ENCODE measurements at places on chromosomes 2 and 18. TPM values are rescaled to one million over a fixed set of nuclear protein-coding genes. Genes with fewer than 3 reads are reported as not detected.

DNA sequence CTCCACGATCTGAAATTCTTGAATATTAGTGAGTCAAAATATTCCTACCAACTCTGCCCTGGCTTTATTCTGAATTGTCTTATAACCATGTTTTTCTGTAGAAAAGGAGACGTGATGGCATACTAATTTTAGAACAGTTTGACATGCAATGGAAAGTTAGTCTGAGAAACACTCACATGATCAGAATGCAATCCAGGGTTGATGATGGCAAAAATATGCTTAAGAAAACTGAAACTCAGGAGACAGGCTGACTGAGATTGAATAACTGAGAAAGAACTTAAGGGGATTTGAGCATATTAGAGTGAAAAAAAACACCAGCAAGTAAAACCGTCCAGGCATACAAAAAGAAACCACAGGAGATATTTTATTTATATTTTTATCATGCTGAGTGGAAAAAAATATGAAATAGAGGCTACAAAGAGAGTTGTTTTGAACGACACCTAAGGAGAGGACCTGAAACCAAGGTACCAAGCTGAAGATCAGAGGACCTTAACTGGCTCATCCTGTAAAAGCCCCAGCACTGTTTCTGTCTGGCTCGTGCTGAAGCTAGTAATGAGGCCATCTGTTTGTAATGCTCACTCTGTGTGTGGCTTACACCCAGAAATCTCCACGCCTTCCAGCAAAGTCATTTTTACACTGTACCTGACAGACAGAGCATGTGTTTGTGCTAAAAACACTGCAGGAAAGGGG, 437.2 kb upstream of the PKDCC start:
- H3K4me1 ChIP-seq: no peaks in the 10 kb centered on the region
- H3K27me3 ChIP-seq: no peaks in the 10 kb centered on the region
- no peak for DNase-seq
- H3K36me3 ChIP-seq: no peaks in the 10 kb centered on the region
- H3K27ac ChIP-seq: no peak overlapping the region

DNA sequence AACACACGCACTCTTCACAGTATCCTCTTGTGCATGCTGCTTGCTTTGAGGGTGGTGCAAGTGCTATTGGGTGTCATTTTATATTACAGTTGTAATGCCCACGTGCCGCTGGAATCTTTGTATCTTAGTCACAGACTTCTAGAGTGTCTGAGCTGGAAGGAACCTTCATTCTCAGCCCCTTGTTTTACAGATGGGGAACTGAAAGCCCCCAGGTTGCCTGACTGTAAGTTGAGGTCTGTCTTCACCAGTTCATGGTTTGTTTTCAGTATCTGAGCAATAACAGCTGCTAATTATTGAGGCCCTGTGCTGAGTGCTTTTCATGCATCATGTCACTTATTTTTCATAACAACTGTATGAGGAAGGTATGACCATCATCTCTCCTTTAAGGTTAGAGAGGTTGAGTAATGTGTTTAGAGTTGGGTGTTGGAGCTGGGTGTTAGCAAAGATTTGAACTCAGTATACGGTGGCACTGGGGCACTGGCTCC, 77.0 kb downstream of the PRKCE start:
- H3K4me3 ChIP-seq: no peak overlapping the region
- no peaks in the 10 kb centered on the region for H3K36me3 ChIP-seq
- no peak overlapping the region for H3K27ac ChIP-seq
- no peaks in the 10 kb centered on the region for H3K4me1 ChIP-seq

DNA sequence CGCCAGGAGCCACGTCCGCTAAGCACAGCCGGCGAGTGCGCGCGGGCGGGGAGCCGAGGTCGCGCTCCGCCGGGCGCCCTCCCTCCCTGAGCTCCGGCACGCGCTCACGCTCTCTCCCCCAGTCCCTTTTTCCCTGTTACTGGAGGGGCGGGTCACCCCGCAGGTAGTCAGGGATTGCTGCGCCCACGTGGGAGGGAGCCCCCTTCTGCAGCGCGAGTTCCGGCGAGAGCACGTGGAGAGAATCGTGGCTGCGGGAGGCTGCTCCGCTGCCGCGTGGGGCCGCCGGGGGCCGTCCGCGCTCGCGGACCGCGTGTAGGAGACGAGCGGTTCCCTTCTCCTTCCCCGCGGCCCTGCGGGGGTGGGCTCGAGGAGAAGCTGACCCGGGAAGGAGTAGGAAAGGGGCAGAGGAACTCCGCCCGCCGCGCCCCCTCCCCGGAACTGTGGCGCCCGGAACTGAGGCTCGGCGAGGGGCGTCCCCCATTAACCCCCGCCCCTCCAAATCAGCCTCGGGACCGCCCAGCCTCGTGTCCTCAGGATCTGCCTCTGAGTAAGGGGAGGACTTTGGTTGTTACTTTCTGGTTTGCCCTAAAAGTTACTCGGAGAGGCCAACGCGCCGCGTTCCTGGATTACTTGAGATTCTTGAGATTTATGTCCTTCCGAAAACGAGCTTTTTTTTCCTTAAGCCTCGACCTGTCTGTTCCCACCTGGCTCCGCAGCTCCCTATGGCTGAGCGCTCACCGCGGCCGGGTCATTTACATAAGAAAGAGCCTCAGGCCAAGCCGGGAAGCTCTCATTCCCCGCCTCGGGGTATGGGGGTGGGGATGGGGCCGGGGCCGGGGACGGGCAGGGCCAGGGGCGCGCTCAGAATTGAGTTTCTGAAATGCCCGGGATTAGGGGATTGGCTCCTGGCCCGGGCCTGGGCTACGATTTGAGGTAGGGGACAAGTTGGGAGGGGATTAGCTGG, 1.1 kb downstream of the HK2 start:
- peaks cover 35% of the 10 kb centered on the region for H3K4me1 ChIP-seq
- H3K27me3 ChIP-seq: no peaks in the 10 kb centered on the region
- H3K27ac ChIP-seq: peak overlapping the region; percentile 55
- peak overlapping the region; percentile 79 for H3K4me3 ChIP-seq
- no peaks in the 10 kb centered on the region for H3K36me3 ChIP-seq
- peak; percentile 52 for DNase-seq

Gene FKBP1B
- 1.2 TPM for polyA plus RNA-seq

DNA sequence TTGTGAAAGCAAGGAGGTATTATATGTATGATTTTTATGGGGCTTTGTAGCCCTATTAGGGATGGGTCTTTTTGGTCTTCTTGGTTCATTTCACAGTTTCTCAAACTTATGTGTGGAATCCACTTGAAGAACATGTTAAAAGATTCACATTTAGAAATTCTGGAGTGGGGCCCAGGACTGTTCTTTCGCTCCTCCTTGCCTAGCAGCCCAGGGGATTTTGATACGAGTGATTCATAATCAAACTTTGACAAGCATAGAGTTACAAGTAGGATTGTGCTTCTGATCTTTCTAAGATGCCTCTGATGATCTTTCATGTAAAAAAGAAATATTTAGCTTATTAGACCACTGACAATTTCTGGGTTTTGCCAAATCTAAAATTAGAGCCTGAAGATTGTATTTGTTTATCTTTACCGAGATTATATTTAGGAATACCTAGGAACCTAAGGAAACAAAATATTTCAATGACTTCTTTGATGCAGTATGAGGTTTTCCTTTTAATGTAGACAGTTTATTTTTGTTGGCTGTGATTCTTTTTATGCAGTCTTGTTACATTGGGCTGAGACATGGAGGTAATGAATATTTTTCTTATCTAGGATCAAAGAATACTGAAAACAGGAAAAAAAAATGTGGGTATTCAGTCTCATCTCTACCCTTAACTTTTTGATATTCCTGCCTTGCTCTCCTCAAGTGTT, 324.0 kb downstream of the PARD3B start:
- peaks cover 3% of the 10 kb centered on the region for H3K27me3 ChIP-seq
- no peaks in the 10 kb centered on the region for H3K36me3 ChIP-seq
- no peak for DNase-seq
- H3K4me3 ChIP-seq: no peak overlapping the region
